ENCODE measurements at places on chromosomes 13 and 19.

- no peak for DNase-seq
Observed at GRCh38 chr13:87084192-87084591, 587.0 kb upstream of the SLITRK5 start.

GRCh38 chr19:1843646-1844394, 4.5 kb downstream of the REXO1 start:
- no peak for DNase-seq

DNA sequence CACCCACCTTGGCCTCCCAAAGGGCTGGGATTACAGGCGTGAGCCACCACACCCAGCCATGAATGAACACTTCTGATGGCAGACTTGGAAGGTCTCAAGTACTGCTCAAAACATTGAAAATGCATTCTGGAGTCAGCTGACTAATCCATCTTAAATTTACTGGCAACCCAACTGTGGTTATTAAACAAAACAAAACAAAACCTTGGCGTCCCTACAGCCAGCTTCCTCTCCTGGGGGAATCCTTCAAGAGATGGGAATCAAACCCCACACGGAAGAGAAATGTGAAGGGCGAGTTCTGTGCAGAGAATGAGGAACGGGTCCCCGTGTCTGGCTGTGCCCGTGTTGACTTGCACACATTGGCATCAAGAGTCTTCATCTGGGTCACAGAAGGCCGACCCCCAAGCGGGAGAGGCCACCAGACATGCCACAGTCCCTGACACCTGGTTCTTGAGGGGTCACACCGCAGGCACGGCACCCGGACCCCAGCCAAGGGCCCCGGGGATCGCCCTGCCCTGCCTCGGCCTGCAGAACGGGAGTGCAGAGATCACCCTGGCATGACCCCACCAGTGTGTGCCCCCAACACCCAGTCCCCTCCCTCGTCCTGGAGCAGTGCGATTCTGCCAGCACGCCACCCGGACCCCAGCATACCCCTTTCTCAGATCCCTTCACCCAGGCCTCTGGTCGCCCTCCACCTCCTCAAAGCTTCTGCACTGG, 3.2 kb downstream of the MAP2K2 start:
- no peak for DNase-seq

DNA sequence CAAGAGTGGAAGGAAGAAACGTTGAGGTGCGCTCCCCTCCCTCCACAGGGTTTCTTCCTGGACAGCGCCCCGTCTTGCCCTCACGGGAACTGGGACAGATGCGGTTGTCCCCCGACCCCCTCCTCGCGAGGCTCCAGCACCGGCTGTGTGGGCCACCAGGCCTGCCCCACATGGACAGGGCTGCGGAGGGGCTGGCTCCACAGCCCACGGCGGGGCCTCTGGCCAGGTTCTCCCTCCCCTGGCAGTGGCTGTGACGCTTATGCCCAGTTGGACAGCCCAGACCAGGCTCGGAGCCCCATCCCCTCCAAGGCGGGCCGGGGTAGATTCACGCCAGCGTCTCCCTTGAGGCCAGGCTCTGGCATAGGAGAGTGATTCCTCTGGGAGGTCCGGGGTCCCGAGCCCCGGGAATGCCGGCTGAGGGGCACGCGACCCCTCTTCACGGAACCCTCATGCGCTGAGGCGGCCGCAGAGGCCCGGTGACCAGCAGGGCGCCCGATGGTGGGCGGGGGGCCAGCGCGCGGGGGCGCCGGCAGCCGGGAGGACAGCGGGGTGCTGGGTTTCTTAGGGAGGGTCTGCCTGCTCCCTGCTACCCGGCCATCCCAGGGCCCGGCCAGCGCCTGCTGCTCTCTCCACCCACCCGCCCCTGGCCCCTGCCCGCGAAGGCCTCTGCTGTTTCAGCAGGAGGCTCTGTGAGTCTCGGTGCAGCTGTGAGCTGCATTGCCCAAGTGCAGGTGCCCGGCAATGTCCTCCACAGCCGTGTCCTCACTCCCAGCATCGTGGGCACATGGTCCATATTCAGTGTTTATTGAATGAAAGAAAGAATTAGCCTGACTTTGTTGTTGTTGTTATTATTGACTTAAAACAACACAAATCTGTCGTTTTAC, 20.3 kb upstream of the GAS6 start:
- DNase-seq = no peak

GRCh38 chr13:111114362-111115060, 599 bp upstream of the ARHGEF7 start:
- DNase-seq = no peak

GRCh38 chr19:11067356-11068113, 21.7 kb upstream of the LDLR start:
- DNase-seq = no peak
